ENCODE measurements at places on chromosomes 7 and 10.
A peak's percentile ranks its signal among the peaks of the same experiment; 100 is the strongest.

DNA sequence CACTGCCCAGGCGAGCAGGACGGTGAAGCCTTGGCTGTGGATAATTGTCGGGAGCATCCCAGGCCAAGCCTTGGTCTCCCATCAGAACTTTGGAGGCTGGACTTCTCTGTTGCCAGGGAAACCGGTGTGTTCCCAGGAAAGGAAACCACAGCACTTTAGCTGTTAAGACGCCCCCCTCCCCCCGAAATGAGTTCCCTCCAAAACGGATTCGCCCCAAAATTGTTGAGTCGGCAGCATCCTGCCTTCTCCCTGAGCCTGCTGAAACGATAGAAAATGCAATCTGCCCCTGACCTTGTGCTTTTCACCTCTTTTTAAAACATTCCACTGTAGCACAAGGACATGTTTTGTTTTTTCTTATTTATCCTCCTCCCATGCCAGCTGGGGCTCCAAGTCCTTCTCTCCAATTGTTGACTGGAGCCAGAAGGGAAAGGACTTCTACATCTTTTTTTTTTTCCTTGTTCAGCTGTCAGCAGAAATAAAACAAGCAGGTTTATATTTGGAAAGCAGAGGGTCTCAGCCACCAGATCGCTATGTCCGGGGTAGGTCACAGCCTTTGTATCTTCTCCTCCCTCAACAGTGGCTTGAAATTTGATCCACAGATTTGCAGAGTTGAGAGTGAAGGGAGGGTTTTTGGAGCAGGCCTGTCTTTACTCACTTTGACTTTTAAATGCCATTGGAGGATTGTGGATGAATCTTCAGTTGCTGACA, 116.5 kb downstream of the ZMIZ1 start:
- no peak for DNase-seq

- DNase-seq: no peak
Measured at GRCh38 chr10:131571346-131571745, 259.8 kb upstream of the TCERG1L start.

GRCh38 chr10:74425456-74426001, 274.5 kb downstream of the ADK start:
- DNase-seq: no peak

- no peak for DNase-seq
Measured at GRCh38 chr10:3477683-3478082, 305.1 kb upstream of the PITRM1 start.

DNA sequence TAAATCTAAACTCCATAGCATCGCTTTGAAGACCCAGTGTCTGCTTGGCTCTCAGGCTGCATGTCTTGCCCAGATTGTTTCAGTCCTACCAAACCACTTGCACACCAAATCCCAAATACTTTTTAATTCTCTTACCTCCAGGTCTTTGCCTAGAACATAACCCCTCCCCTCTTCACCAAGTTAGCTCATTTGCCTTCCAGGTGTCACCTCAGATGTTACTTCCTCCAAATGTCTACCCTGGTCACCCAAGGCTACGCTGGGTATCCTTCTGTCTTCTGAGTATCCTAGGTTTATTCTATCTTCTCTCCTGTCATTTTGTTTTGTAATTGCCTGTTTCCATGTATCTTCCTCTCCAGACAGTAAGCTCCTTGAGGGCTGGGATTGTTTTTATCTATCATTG, 11.1 kb downstream of the SLC25A28 start:
- no peak for DNase-seq

DNA sequence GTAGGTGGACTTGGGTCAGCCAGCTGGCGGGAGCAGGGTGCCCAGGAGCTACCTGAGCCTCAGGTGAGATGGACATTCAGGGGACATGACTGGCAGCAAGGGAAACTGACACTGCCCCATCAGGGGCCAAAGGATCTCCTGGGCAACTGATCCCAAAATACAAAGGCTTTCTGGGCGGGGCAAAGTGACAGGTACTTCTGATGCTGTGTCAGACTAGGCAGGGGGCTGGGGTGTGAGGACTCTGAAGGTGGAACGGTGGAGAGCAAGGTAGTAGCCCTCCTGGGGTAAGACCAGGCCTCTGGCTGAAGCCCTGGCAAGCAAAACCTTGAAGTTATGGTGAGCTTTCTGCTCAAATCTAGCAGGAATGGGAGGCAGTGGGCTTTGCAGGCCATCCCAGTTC, 4.4 kb downstream of the OPN4 start:
- no peak for DNase-seq

GRCh38 chr10:34380856-34381255, 434.2 kb downstream of the PARD3 start:
- no peak for DNase-seq

GRCh38 chr7:67823345-67823744, 826.7 kb downstream of the TYW1 start:
- no peak for DNase-seq

GRCh38 chr7:97107192-97107800, 10.2 kb upstream of the SDHAF3 start:
- no peak for DNase-seq

DNA sequence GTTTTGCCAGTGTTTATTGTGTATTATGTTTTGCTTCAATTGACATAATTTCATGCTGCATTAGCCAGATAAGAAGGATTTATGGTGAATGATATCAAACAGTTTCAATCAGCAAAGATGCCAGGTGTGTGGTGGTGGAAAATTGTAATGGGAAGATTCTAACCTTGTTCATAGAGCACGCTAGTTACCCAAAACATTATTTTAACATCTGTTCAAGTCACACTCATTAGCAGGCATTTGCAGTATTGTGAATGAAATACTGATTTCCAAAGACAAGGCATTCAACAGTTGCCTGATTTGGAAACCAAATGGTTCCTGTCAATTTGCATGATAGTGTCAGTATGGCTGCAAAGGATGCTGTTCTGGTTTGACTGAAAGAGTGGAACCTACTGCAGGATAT, 129.7 kb downstream of the EPC1 start:
- DNase-seq: no peak

GRCh38 chr7:145543242-145543641, 573.4 kb upstream of the CNTNAP2 start:
- no peak for DNase-seq

DNA sequence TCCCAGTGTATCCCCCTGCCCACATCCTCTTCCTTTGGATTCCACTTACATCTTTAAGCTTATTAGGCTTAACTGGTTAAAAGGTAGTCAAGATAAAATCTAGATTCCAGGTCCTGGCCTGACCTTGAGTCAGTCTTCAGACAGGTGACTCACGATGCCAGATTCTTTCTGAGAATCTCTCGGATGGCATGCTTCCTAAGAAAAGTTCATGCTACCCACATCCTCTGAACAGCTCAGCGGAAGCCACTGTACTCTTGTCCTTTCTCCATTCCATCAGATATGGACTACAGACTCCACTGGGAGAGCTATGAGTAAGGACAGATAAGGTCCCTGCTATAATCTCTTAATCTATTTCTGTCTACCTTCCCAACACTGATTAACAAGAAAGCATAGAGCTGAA, 43.4 kb downstream of the DNMBP start:
- no peak for DNase-seq

DNA sequence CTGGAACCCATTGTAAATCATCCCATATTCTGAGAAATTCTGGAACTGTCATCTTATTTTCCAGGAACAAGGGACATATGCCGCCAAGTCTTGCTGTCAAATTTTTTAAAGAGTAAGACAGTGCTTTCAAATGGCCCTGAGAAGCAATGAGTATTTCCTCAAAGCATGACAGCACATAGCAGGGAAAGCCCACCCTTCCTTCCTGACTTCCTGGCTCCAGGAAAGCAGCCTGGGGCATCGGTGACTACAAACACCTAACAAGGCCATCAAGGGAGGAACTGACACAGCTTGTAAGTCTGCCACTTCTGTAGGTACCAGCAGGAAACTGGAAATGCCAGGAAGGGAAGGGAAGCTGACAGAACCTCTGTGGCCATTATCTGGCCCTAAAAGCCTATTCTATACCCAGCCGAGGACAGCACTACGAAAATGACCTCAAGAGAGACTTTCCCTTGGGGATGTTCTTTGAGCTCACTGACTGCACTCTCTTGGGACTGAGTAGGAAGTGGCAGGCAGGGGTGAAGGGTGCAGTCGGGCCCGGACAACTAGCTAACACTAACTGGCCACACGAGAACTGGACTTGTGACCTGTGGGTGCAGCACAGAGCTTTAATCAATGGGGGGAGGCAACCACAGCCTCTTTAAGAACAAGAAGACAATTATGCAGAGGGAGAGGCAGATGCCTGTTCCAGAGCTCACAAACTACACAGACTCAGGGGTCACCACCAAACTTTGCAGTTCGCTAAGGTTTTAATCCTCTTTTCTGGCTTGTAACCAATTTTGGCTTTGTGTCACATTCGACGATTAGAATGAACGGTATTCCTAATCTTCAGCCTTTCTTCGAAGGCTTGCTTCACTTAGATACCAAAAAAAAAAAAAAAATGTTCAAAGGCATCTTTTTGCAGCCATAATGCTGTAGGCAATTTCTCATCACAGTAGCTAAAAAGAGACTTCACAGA, 52.0 kb downstream of the GRB10 start:
- DNase-seq: no peak

DNA sequence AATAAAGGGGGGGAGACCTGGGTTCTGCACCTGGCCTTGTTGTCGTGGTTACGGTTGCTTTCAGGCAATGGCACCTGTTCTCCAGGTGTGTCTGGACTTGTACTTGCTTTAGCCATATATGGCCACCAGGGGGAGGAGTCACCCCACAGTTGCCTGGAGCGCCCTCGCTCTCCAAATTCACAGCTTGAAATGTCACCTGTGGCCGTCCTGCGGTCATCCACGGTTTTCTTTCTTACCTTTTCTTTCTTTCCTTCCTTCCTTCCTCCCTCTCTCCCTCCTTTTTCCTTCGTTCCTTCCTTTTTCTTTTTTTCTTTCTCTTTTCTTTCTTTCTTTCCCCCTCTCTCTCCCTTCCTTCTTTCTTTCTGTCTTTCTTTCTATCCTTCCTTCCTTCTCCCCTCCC, 157.2 kb upstream of the ZNF92 start:
- peak; percentile 64 for DNase-seq

Data from endothelial cell (in vitro differentiated cells).